ENCODE measurements at places on chromosomes 7 and 10.

- peak; percentile 68 for DNase-seq
Observed at GRCh38 chr7:143256932-143257331, 6.3 kb upstream of the GSTK1 start.

DNA sequence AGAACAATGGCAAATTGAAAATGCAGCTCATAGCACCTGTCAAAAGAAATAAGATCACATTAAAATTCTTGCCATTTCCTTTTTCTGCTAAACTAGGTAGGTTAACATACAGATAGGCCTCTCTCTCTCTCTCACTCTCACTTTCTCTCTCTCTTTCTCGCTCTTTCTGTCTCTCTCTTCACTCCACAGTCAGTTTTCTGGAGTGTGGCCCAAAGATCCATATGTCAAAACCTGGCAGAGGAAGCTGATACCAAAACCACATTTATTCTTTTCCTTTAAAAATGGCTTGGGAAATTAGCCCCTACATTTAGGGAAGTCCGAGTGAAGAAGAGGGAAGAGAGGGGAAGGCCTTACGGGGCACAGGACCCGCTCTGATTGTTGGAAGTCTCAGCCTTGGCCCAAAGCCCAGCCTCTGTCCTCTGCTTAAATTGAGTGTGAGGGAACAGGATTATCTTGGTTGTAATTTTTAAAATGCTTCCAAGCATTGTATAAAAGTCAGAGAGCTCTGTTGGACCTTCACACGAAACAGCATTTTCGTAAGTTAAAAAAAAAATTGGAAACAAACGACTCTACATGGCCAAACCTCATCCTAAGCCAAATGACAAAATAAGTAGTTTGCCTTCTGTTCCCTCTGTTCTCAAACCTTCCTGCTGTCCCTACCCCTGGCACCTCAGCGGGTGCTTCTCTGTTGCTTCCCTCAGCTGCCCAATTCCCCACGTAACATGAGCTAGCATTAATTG is 83.2 kb downstream of the FRMD4A start:
- DNase-seq = no peak

GRCh38 chr10:103768345-103768744 is 87.0 kb downstream of the SH3PXD2A start:
- no peak for DNase-seq

GRCh38 chr10:66368146-66368545 is 557.7 kb upstream of the LRRTM3 start:
- DNase-seq = no peak

DNA sequence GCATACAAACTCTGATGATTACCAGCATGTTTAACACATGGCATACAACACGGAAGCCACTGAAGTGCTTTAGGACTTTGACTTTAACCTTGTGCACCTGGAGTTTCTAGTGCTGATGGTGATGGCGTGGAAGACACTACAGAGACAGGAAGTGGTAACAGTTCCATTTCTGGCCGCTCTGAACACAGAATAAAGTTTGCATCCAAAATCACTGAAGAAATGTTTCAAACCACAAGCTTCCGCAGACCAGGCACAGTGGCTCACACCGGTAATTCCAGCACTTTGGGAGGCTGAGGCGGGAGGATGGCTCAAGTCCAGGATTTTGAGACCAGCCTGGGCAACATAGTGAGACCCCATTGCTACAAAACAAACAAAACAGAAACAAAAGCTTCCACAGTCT is 40.3 kb upstream of the TNPO3 start:
- DNase-seq = no peak

DNA sequence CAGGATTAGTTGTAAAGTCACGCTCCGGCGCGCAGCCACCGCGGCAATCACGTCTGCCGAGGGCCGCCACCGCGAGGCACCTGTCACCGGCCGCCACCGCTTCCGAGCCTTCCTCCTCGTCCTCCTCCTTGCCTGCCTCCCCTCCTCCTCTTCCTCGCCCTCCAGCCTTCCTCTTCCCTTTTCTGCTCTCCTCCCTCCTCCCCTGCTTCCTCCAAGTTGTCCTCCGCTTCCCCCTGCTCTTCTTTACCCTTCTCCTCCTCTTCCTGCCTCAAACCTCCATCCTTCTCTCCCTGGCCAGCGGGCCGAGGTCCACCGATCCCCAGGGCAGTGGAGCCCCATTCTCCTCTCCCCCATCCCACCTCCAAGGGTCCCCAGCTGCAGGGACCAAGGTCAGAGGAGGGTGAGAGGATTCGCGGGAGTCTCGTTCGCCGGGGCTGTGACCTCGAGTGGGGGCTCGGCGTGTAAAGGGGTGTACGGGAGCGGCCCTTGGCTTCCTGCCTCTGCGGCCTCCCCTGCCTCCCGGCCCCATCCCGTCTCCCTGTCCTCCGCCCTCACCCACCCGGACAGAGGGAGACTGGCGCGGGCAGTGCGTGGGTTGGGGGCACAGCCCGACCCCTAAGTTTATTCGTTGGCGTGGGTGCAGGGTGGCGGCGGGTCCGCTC is 89.5 kb upstream of the PAX2 start:
- no peak for DNase-seq

DNA sequence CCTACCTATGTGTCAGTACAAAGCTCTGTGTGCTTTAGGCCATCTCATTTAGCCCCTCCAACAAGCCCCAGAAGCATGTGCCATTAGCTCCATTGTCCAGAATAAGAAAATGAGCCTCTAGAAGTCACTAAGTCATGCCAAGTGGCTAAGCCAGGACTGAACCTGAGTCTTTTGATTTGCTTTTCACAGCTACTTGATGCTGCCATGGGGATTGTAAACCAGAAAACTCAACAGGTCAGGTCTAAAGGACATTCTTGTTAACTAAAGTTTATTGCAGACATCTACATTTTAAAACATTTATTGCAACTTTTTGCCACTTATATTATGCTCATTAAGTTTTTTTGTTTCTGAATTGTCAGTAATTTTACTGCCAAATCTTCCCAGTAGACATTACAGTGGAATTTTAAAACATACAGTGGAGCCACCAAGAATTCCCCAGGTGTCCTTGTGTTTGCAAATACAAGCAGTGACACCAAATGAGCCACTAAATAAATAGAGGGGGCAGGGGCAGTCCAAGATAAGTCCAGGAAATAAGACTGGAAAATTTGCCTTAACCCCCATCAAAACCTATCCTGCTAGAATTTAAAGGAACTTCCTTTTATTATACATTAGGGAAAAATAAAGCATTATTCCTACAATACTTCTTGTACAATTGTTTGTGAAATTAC is 115.9 kb downstream of the RAPGEF5 start:
- DNase-seq = no peak

DNA sequence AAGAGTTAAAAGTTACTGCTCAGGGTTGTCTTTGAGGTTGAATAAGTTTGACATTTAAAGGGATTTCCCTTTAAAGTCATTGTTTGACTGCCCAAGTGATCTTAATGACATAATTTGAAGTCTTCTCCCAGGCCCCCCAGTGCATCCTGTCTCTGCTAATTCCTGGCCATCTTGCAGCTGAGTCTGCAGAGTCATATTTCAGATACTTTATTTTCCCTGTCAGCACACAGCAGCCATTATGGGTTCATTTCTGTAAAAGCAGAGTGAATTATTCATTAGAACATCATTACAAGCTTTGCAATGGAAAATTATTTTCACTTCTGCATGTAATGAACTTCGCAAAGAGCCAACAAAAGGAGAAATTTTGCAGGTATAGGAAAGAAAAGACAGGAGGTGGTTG is 536.6 kb downstream of the GALNT17 start:
- no peak for DNase-seq

- DNase-seq = no peak
Observed at GRCh38 chr10:60281792-60282353, 107.8 kb downstream of the ANK3 start.

DNA sequence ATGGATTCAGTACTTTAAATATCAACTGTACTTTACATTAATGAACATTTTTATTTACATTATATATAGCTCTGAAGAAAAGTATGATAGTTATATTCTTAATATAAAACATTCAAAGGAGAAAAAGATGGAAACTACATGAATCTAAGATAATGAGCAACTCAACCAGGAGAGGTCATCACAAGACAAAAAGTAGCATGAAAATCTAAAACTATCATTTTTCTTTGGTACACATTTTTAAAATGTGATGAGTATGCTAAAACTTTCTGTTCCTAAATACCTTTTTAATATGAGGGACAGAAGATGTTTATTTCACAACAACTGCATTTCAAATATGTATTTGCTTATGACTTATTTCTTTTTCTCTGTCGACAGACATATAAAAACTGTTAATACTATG is 2.4 kb downstream of the CNTNAP2 start:
- DNase-seq = no peak

GRCh38 chr10:95818010-95818409 is 62.0 kb downstream of the ENTPD1 start:
- DNase-seq = no peak

DNA sequence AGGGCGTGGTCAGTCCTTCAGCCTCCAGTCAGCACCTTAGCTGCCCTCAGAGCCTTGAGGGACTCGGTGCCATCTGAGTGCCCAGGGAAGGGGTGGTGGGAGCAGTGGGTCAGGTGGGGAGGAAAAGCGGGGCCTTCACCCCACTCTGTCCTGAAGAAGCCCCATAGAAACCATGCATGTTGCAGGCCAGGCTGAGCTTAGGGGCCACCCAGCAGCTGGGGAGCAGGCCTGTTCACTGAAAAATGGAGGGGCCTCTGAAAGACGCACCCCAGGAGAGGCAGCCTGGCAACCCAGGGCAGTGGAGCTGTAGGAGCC is 144.3 kb downstream of the GRID1 start:
- DNase-seq = no peak

- no peak for DNase-seq
Observed at GRCh38 chr10:29839826-29840515, 205.2 kb upstream of the SVIL start.

GRCh38 chr10:108749042-108749441 is 1174.3 kb downstream of the XPNPEP1 start:
- DNase-seq = no peak

DNA sequence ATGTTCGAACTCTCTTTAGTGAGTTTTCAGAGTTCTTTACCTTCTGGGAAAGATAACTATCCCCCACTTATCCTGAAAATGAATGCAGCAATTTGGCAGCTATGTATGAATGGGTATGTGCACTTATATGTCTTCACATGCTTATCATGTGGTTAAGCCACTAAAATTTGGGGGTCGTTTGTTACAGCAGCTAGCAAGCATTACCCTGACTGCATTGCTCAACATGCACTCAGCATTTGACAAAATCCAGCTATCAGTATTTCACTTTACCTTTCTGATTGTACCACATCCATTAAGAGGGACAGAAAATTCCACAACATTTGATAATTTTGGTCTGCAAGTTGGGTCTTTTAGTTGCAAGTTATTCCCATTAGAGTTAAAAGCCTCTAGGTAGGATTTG is 9.7 kb downstream of the CUZD1 start:
- no peak for DNase-seq

DNA sequence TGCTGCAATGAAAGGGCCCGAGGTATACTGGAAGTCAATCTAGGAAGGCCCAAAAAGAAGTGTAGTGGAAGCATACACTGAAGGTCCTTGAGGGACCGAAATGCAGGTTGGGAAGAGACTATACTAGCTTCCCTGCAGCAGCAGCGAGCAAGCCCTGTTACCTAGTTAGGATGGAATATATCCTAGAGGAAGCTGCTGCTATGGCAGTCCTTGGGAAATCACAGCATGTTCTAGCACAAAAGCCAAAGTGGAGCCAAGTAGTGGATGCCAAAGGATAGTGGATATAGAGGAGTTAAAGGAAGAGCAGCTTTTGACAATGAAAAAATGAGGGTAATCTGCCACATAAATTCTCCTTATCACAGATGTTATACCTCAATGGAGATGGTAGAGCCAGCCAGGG is 123.8 kb upstream of the STARD3NL start:
- no peak for DNase-seq

- no peak for DNase-seq
Observed at GRCh38 chr7:100951172-100951571, 1.8 kb downstream of the MUC3A start.

GRCh38 chr7:121985476-121986030 is 112.6 kb downstream of the PTPRZ1 start:
- DNase-seq = no peak

GRCh38 chr7:49623943-49624342 is 149.5 kb upstream of the VWC2 start:
- DNase-seq = no peak

GRCh38 chr10:84429926-84430520 is 101.6 kb downstream of the CCSER2 start:
- DNase-seq = peak; percentile 53

DNA sequence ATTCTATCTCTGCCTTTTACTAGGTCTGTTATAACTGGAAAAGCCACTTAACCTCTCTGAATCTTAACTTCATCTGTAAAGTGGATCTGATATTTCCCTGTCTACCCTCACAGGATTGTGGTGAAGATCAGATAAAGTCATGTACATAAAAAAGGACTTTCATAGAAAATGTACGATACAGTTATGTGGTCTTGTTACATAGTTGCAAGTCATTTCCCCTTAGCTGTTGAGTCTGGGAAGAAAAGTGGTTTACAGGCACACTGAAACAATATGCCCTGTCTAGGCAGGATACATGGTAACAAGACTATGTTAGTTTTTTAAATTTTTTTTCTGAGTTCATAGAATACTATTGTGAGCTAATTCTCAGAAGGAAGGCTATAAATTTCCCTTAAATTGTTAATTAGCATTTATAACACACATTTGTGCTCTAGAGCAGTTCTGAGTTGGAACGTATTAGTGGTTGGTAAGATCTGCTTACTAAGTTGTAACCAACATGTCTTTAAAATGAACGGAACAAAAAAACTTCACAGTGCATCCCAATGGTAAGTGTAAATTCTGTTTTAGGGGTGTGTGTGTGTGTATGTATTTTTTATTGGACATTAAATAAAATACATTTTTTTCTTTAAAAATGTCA is 7.1 kb upstream of the GSTO1 start:
- no peak for DNase-seq

GRCh38 chr7:111887734-111888133 is 318.5 kb downstream of the DOCK4 start:
- DNase-seq = no peak

DNA sequence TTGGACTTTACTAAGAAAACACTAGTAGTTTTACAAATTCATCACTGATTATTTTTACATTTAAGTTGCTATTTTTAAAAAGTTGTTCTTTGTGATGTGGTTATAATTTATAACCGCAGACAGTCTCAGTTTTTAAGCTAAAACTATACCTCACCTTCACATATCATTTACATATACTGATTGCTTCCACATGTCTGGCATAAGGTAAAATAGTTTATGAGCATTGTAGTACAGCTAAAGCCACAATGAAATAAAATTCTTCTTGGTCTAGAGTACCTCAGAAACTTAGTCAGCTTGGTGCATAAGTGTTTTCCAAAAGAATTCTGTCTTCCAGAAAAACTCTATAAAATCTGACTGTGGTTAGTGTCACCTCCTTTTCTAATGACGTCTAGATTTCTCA is 13.0 kb downstream of the SEMA3A start:
- DNase-seq = no peak

- no peak for DNase-seq
Observed at GRCh38 chr10:77027576-77027975, 610.0 kb downstream of the KCNMA1 start.

- no peak for DNase-seq
Observed at GRCh38 chr7:45978731-45979211, 57.7 kb upstream of the IGFBP3 start.

GRCh38 chr10:24723788-24724380 is at the start of gene ARHGAP21:
TSS of gene ARHGAP21 (minus strand) at chr10:24723887. CDS start at chr10:24721899, 1,988 bp downstream.
- DNase-seq = peak; percentile 54
